ENCODE measurements at places on chromosomes 4 and X.

GRCh38 chr4:81304871-81305270, 89.8 kb upstream of the PRKG2 start:
- no peak for DNase-seq

DNA sequence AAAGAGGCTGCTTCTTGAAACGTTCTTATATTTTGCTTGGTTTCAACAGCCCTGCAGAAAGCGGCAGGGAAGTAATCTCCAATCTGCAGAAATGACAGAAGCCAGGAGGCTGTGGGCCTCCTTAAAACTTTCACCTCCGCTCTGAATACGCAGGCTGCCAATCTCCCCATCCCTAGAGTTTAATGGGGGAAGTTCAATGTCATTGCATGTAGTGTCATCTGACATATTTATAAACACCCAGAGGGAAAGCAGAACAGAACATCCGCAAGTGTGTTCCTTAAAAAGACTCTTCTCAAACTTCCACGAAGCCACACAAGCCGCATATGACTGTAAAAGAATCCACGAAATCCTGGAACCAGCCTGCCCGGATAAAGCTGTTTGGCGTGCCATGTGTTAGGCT, 148.8 kb upstream of the TBL1X start:
- no peak for DNase-seq

GRCh38 chrX:18558799-18559198, 113.1 kb downstream of the RS1 start:
- DNase-seq = no peak

GRCh38 chr4:153646978-153647377, 37.1 kb upstream of the TLR2 start:
- DNase-seq = no peak

GRCh38 chr4:147640331-147640730, 23.1 kb downstream of the TMEM184C start:
- no peak for DNase-seq
